ENCODE measurements at places on chromosomes 5 and 9.

GRCh38 chr5:170201311-170201710, 31.5 kb upstream of the C5orf58 start:
- no peak for DNase-seq

GRCh38 chr5:19745247-19745646, 242.8 kb downstream of the CDH18 start:
- DNase-seq, result no peak

GRCh38 chr5:41637869-41638268, 127.5 kb upstream of the PLCXD3 start:
- no peak for DNase-seq

DNA sequence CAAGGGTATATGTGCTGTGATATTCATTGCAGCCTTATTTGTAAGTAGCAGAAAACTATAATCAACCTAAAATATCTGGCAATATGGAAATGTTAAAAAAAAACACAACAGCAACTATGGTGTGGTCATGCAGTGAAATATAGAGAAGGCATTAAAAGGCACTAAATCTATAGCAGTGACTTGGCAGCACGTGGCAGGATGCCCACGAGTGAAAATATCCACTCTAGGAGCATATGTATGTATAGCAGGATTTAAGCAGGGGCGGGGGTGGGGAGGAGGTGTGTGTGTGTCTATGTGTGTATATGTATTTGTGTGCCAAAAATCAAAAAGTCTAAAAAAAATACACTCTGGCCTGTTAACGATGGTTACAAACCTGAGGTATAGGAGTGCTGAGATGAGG, 115.6 kb downstream of the RPS23 start:
- DNase-seq, result no peak

DNA sequence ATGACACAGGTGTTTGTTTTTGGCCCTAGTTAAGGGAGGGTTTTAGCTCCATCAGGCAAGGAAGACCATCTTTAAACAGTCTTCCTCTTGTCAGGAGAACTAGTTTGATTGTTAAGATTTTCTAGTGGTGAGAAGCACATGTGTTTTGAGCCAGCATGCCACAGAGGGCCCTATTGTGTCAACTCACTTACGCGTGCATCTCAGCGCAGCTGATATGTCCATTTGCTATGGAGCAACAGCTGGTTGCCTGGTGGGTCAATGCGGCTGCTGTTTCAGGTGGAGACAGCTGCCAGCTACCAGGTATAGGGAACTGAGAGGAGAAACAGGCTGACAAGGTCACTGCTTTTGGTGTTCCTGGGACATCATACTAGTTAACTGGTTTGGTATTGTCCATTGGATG, 100.5 kb upstream of the PRRC1 start:
- DNase-seq, result no peak

DNA sequence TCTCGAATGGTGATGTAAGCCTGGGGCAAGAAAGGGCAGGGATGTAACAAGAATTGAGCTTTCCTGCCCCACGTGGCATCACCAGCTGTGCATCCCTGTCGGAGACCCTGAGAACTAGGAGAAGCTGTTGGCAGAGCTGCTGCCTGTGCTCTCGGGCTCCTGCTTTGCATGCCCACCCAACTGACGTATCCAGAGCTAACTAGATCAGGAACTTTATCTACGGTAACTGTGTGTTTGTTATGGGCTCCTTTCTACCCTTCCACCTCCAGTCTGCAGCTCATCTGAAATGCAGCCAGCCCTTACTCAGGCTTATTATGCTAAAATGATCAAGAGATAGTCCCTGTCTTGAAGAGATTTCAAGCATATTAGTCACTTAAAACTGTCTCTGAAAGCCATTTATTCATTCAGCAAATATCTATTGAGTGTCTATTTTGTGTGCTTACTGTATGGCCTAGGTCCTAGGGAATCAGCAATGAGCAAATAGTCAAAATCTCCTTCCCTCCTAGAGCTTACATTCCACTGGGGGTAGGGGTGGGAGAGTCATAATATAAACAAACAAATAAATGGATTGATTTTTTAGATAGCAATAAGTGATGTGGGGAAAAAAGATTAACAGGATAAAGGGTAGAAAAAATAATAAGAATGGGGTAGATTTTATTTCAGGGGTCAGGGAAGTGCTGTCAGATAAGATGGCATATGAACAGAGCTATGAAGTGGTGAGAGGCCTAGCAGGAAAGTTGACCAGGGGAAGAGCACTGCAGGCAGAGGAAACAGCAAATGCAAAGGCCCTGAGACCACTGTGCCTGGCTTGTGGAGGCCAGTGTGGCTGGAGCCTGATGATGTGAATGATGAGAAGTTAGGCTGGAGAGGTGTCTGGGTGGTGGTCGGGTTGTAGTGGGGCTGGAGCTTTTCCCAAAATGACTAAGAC, 118.2 kb downstream of the GALNT10 start:
- no peak for DNase-seq

DNA sequence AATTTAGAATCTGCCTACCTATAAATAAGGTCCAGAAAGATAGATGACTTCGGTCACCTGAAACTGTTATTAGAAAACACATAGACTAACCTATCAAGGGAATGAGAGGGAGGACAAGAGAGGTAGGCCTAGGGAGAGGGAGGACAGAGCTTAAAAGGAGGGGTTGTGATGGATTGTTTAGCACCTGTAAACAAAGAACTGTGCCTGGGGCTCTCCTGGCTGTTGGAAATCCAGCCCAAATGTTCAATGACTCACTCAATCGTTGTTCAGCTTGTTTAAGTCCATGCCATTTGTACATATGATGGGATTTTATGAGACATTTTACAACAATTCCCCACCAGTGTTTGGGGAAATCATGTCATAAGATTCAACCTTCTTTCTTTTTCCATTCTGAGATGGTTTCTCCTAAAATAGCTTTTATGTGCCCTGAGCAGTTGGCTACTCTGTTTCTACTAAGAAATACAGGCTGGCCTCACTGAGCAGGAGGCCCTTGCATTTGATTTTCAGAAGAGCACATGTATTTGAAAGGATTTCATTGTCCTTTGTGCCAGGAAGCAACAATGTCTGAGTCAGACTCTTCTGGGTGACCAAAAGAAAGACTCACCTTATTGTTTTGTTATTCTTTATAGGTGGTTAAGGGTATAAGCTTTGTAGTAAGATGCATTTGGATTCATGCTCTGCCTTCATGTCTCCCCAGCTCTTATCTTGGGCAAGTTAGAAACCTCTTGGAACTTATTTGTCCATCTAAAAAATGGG, 48.2 kb upstream of the GPR151 start:
- no peak for DNase-seq

DNA sequence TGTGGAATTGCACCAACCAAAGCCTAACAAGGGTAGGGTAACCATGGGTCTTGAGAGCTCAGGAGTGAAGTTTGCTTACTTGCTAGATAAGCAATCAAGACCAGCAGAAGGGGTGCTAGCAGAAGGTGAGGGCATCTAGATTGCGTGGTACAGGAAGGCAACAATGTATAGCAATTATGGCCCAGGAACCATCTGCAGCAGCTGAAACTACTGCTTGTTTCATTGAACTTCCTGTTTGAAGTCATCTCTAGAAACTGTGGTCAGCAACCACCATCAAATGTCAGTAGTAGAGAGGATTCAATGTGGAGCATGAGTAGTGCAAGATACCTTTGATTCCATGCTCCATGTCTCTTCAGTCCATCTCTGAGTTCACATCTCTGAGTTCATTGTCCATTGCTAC, 462.1 kb upstream of the GRAMD2B start:
- DNase-seq, result no peak

- no peak for DNase-seq
Measured at GRCh38 chr5:95794070-95794516, 28.4 kb downstream of the GLRX start.

DNA sequence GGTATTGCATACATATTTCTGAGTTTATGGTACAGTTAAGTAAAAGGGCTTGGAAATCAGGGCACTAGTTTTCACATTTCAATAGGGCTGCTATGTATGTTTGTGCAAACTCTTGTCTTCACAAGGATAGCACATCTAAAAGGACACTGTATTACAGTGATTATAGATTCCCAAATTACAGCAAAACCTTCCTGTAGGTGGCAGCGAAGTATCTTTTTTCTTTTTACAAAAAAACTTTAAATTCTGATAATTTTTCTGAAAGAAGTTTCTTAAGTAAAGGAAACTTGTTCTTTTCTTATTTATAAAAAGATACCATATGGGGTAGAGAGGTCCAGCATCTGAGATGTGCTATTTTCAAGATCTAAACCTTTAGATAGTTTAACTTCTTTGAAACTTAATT, 337.8 kb downstream of the PTPRD start:
- no peak for DNase-seq

- no peak for DNase-seq
Measured at GRCh38 chr5:71452876-71453275, 2.6 kb upstream of the BDP1 start.

DNA sequence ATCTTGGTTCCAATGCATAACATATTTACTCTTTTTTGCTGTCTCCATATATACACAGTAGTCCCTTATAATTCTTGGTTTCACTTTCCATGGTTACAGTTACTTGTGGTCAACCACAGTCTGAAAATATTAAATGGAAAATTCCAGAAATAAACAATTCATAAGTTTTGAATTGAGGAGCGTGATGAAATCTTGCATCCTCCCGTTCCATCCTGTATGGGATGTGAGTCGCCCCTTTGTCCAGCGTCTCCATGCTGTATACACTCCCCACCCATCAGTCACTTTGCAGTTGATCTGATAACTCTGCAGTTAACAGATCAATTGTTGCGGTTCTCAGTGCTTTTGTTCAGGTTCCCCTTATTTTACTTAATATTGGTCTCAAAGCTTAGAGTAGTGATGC, 11.5 kb upstream of the FAF2 start:
- no peak for DNase-seq

DNA sequence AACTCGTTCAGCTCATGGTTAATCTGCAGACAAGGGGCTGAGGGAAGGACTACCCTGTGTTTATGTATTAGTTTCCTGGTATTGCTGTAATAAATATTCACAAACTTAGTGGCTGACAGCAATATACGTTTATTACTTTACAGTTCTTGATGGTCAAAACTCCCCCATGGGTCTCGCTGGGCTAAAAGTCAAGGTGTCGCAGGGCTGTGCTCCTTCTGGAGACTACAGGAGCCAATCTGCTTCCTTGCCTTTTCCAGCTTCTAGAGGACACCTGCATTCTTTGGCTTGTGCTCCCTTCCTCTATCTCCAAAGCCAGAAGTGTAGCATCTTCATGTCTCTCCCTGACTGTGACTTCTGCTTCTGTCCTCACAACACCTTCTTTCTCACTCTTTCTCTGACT, 653.8 kb upstream of the RIOK2 start:
- no peak for DNase-seq

- no peak for DNase-seq
Measured at GRCh38 chr5:154860123-154860522, 1.7 kb downstream of the CNOT8 start.

DNA sequence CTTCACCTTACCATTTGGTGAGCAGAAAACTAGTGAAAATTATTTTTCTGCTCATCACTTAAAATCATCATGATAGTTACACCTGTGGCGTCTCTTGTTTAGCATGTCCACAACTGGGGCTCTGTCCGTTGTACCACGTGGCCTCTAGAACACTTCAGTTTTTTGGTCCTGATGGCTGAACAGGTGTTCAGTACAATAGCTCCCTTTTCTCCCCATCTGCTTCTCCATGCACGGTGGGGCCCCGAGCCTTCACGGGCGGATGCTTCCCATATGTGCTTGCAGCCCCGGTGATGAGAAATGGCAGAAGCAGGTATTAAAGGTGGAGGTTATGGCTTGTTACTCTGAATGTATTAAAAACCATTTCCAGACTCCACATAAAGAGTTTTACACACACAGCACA, 304.1 kb downstream of the CWC27 start:
- DNase-seq, result no peak

- DNase-seq, result no peak
Measured at GRCh38 chr5:74452856-74453255, 187.7 kb downstream of the ENC1 start.

GRCh38 chr5:32587067-32587551, 1.8 kb downstream of the SUB1 start:
- no peak for DNase-seq
